Muscle of back (tissue), 13 donors: ENCODE measurements at places on chromosomes 6 and 20. TPM values are rescaled to one million over a fixed set of nuclear protein-coding genes. Genes with fewer than 3 reads are reported as not detected.

MYLK2 gene
- 45.9 TPM for polyA plus RNA-seq

IMPG1 gene
- polyA plus RNA-seq: 0.83 TPM

C20orf202 gene
- polyA plus RNA-seq: 0.86 TPM

ADGRF5 gene
- 17.2 TPM for polyA plus RNA-seq

LGSN gene
- not detected for polyA plus RNA-seq

WASF1 gene
- 13.7 TPM for polyA plus RNA-seq

FOXF2 gene
- 0.56 TPM for polyA plus RNA-seq

HAO1 gene
- polyA plus RNA-seq: not detected

SPDEF gene
- not detected for polyA plus RNA-seq

SLC35D3 gene
- polyA plus RNA-seq: not detected

TRMT6 gene
- polyA plus RNA-seq: 8.5 TPM

KCNQ2 gene
- polyA plus RNA-seq: 4.4 TPM

MARCKS gene
- 193 TPM for polyA plus RNA-seq

FGD2 gene
- polyA plus RNA-seq: 3.8 TPM

PLEKHG1 gene
- 25.0 TPM for polyA plus RNA-seq

DNMT3B gene
- 3.2 TPM for polyA plus RNA-seq

CALHM4 gene
- polyA plus RNA-seq: not detected

SLPI gene
- polyA plus RNA-seq: not detected

SLC17A1 gene
- not detected for polyA plus RNA-seq

TSPO2 gene
- polyA plus RNA-seq: 1.1 TPM

OR2B6 gene
- not detected for polyA plus RNA-seq

PPP1R3G gene
- polyA plus RNA-seq: 2.3 TPM

PTPRK gene
- 15.0 TPM for polyA plus RNA-seq

RAB32 gene
- 17.7 TPM for polyA plus RNA-seq

KHDRBS2 gene
- polyA plus RNA-seq: 0.99 TPM

ZBTB12 gene
- 16.2 TPM for polyA plus RNA-seq

PTP4A1 gene
- 27.0 TPM for polyA plus RNA-seq

TMC2 gene
- 0.05 TPM for polyA plus RNA-seq

THEMIS gene
- polyA plus RNA-seq: 0.08 TPM

BPI gene
- 0.48 TPM for polyA plus RNA-seq

SEL1L2 gene
- not detected for polyA plus RNA-seq

NRN1 gene
- polyA plus RNA-seq: 24.3 TPM
